ENCODE measurements at places on chromosomes 5 and 9.

- no peak for DNase-seq
Observed at GRCh38 chr5:151097061-151097460, 16.2 kb upstream of the TNIP1 start.

- no peak for DNase-seq
Observed at GRCh38 chr5:160263326-160263855, 34.1 kb downstream of the FABP6 start.

GRCh38 chr9:114250648-114251047, 72.2 kb upstream of the ORM1 start:
- no peak for DNase-seq

DNA sequence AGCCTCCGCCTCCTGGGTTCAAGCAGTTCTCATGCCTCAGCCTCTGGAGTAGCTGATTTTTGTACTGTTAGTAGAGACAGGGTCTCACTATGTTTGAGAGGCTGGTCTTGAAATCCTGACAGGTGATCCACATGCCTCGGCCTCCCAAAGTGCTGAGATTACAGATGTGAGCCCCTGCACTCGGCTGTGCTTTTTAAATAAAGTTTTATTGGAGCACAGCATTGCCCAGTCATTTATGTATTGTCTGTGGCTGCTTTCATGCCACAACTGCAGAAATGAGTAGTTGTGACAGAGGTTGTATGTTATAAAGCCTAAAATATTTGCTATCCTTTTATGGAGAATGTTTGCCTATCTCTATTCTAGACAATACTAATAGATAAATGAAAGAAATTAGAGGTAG, 169.2 kb downstream of the AOPEP start:
- DNase-seq, result no peak

- DNase-seq, result no peak
Observed at GRCh38 chr5:124180875-124181461, 565.5 kb downstream of the ZNF608 start.

DNA sequence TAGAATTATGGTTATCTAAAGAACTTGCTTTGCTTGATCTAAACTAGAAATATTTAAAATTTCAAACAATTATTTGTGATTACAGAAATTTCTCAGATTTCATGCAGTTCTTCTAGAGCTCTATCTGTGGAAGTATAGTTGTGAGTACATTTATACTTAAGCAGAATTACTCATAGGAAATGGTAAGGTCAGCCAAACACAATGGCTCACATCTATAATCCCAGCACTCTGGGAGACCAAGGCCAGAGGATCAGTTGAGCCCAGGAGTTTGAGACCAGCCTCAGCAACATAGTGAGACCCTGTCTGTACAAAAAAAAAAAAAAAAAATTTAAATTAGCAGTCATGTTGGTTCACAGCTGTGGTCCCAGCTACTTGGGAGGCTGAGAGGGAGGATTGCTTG, 71.0 kb downstream of the INVS start:
- DNase-seq, result no peak

DNA sequence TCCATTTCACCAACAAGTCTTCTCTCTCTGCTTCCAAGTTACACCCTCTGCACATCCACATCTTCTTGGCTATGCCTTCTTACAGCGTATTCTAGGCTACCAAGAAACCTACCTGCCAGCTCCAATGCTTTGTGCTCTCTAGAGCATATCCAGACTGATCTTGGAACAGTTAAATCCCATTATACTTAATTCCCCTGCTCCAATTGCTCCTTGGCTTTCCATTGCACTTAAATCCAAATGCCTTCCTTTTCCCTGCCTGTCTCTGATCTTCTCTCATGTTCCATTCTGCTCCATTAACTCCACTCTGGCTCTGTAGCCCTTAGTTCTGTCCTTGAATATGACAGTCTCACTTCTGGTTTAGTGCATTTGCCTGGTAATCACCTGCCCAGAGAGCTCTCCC, 322.4 kb downstream of the LRRC70 start:
- no peak for DNase-seq

GRCh38 chr5:179149278-179149677, 89.1 kb downstream of the ZNF354C start:
- DNase-seq, result no peak

GRCh38 chr9:33464045-33464636, 9.6 kb downstream of the NOL6 start:
- no peak for DNase-seq

- no peak for DNase-seq
Observed at GRCh38 chr9:126297661-126298060, 29.0 kb upstream of the MVB12B start.

DNA sequence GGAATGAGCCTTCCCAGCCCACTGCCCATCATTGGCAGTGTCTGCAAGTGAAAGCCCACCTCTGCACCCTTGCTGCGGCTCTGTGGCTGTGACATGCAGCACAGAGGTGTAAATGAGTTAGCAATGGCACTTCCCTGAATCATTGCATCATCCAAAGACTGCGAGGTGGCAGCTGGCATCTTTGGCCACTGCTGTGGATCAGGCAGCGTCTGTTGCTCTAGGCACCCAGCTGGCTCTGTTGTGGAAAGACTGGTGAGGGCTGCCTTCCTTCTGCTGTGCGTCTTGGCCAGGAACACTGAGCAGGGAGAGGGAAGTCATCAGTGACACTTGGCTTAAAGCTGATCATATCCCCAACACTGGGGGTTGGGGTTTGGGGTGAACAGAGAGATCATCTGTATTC, 64.5 kb downstream of the MFAP3 start:
- no peak for DNase-seq

GRCh38 chr9:114096041-114096511, 3.0 kb downstream of the KIF12 start:
- no peak for DNase-seq

- DNase-seq, result no peak
Observed at GRCh38 chr5:62259699-62260250, 46.2 kb upstream of the KIF2A start.

DNA sequence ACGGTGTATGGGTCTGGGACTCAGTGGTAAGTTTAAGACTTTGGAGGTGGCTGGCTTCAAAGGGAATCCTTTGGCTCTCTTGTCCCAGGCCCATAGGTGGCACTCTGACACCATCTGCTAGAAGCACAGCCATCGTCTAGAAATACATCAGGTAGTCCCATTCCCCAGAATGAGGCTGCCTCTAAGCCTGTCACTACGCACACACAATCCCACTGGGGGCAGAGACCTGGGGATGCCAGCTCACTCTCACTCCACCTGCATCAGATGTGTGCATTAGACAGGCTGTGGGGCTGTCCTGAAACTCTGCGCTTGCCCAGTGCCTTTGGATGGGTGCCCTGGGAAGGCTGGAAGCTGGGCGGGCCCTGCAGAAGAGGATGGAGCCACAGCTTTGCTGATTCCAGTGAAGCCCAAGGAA, 127.5 kb upstream of the PANK3 start:
- no peak for DNase-seq
